OCI-M1 (cell line): ENCODE measurements at places on chromosomes 1 and 21.

DNA sequence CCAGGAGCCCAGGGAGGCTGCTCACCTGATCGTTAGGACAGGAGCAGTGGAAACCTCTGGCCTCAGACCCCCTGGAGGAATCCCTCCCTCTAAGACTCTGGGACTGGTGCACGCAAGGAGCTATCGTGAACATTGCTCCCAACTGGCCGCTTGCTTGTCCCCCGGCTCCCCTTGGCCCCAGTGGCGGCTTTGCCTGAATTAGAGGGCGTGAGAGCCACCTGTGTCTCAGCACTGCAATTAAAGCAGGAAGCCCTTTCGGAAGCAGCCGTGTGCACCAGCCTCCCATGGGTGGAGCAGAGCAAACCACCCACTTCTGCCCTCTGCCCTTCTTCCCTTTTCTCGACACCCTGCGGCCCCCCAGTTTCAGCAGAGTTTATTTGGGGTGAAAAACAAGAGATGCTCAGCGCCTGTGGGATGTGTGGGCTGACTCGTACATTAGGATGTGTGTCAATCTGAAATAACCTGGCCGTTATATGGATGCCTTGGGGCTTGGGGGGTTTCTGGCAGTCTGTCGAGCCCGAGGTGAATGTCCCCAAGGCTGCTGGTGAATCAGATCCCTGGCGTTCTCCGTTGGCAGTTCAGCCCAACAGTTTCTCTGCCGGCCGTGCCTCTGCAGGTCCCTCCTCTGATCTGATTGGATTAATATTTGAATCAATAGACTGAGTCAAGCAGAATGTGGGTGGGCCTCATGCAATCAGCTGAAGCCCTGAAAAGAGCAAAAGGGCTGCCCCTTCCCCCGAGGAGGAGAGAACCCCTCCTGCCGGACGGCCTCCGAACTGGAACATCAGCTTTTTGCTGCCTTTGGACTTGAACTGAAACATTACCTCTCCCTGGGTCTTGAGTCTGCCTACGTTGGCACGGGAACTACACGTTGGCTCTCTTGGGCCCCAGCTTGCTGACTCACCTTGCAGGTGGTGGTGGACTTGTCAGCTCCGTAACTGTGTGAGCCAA lies 7.3 kb upstream of the UMODL1 start:
- no peak for DNase-seq

DNA sequence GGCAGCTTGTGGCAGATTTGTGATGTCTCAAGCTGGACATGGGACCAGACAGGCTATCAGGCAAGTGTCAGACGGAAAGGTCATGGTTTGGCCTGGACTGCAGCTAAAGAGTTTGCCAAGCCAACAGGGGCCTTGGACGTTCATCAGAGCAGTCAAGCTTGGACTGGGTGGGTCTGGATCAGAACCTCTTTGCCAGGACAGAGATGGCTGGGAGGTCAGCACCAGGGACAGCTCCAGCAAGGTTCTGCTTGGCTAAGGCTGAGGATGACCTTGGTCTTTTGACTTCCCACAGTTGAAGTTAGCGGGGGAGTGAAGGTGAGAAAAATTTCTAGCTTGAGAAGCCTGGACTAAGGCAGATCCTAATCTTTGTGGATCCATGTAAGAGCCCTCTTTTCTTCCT lies 68.1 kb downstream of the GRIK3 start:
- DNase-seq, result peak; percentile 30

DNA sequence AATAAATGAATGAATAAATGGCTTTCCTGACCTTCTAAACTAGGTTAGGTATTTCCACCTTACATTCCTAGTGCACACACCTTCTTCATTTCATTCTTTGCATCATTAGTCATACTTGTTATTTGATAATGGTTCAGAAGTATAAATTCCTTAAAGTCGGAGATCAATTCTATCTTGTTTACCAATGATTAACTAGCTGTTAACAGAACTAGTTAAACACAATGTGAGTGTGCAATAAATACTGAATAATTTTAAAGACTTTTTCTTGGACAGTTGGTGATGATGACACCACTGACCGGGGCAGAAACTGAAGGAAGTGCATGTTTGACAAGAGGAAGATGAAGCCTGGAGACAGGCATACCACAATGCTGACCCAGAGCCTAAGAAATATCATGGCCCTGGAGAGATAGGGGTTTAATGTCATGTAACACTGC lies 207.1 kb upstream of the DEPDC1 start:
- DNase-seq, result peak; percentile 10

DNA sequence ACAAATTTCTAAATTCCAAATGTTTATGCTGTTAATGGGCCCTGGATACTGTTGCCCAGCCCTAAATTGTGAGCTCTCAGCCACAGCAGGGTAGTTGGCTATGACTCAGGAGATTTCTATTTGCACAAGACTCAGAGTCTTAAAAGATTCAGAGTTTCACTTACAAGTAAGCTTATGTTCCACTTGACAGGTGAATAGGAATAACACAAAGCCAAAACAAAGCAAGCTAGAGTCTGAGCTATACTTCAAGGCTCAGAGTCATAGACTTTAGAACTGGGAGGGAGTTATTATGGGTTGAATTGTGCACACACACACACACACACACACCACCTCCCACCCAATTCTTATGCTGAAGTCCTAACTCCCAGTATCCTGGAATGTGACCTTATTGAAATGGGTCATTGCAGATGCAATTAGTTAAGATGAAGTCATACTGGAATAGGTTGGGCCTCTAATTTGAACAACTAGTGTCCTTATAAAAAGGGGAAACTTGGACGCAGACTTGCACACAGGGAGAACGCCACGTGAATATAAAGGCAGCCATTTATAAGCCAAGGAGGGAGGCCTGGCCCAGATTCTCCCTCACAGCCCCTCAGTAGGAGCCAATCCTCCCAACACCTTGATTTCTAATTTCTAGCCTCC lies 30.2 kb downstream of the PRDX6 start:
- DNase-seq, result peak; percentile 16

GRCh38 chr21:25244735-25245134 lies 362.5 kb downstream of the MRPL39 start:
- DNase-seq, result no peak

GRCh38 chr1:200281201-200281835 lies 128.5 kb downstream of the ZNF281 start:
- no peak for DNase-seq
